ENCODE measurements at places on chromosomes 3 and 15.

DNA sequence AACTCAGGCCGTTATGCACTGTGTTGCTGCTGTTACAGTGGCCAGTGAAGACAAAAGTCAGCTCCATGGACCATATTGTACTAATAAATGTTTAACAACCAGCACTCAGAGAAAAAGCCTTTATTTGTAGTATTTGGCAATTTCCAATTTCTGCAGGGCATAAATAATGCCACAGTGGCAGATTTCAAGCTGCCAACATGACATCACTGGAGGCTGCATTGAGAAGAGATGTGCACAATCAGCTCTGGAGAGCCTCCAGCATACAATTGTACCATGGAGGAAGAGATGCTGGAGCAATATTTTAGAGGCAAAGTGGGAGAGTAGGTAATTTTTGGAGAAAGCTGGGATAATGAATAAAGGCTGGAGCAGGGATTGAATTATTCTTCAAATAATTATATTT is 9.7 kb upstream of the ALCAM start:
- DNase-seq: no peak

- no peak for DNase-seq
Observed at GRCh38 chr3:186826410-186826975, 16.0 kb upstream of the ADIPOQ start.

DNA sequence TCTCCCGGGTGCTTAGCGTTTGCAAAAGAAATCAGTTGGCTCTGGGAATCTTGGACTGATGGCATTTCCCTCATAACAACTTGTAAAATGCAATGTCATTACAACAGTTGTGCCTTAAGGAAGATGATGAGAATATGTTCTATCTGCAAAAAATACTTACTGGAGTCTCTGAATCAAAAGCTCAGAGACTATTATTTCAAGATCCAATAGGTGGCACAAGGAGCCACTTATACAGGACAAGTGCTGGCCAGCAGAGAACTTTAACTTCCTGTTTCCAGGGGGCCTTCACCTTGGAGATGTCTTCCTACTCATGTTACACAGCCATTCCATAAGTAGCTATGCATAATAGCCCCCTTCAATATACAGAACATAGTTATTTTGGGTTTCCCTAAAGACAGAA is 8.9 kb upstream of the RPS27L start:
- no peak for DNase-seq

DNA sequence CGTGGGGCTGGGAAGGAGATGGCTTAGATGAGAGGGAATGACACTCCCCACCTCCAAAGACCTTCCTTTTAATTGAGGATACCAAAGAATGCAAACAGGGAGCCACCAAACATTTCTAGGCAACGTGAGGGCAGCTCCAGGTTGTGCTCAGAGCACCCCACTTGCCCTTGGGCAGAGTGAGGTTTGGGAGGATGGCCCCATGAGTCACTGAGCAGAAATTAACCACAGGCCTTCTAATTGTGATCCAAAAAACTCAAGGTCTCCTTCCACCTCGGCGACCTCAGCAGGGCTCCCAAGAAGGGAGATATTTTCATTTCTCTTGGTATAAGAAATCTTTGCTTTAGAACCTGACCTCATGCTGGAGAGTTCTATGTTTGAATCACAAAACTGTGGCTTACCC is 305.0 kb upstream of the TPM1 start:
- no peak for DNase-seq

DNA sequence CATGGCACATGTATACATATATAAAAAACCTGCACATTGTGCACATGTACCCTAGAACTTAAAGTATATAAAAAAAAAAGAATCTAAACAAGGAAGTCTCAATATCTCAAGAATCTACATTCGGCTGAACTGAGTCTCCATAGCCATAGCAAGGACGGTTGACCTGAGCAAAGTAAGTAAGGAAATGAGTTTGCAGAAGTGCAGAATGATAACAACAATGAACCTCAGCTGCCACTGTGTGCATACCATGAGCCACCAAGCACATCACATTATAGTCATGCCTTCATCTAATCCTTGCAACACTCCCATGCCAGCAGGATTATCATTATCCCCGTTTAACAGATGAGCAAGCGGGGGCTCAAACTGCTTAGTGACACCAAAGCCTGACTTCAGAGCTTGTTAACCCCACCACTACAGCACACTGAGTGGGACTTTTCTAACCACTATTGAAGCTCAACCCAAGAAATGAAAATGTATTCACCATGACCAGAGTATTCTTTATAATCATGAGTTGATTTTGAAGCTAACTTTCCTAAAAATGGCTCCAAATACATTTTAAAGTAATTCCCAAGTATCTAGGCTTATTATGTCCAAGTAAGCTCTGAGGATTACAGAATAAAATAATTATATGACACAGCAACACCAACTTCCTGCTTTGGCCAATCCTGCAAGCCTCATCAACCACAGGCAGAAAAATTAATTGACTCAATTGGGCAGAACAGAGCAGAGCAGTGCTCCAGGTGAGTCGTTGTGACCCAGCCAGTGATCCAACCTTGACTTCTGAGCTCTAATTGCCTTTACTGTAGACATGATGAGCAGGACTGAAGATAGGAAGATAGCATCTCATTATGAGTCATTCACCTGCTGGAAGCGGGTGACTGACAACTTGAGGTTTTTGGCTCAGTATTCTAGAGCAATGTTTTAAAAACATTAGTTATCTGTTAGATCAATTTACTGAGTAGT is 47.3 kb upstream of the IL12A start:
- DNase-seq: peak; percentile 34

DNA sequence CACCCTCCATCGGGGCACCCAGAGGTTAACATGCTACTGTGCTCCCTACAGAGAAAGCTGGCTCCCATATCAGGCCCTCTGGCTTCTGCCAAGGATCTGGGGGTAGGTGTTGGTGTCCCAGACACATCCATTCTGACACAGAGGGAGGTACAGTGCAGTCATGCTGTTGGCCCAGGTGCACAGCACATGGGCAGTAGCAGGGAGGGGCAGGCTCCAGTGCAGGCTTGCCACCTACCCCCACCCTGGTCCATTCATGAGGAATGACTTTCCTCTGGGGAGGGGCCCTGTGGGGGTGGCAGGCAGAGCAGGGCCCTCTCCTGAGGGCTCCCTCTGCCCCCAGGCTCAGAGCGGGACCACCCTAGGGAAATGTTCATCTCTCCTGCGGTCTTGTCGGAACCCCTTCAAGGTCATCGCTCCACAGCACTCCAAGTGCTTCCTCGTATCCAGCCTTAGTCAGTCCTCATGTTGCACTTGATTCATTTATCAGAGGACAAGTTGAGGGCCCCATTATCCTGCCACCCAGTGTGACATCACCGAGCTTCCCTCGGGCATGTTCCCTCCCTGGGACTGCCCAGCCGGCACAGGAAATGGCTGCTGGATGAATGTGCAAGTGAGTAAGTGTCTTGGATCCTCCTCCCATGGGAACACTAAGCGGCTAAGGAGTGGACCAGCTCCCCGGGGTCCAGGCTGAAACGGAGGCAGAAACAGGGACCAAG is 10.0 kb downstream of the DUSP7 start:
- peak; percentile 100 for DNase-seq

DNA sequence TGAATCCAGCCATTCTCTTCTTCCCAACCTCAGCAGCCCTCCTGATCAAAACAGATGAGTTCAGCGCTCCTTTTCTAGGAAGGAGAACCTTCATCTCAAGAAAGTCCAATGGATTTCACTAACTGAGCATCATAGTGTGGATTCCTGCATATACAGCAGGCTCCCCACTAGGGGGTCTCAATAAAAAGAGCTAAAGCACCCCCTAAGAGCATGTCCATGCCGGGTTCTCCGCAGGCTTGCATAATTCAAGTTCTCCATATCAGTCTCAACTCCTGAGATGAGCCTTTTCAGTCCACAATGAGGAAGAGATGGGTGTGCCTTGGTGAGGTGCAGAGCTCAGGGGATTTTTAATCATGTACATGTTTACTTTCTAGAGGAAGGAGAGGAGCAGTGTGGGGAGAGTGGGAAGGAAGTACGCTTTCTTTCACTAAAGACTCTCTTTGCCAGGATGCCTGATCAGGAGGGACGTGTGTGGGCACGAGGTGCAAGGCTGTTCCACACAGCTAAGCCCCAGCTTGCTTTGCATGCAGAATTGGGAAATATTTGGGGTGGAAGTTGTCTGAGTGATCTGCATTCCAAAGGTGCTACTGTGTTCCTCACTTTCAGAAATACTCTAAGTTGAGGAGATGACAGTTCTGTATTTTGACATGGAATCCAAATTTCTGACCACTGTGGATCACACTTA is 563.5 kb downstream of the OCA2 start:
- no peak for DNase-seq

GRCh38 chr3:172524611-172525010 is 1.4 kb upstream of the TNFSF10 start:
- no peak for DNase-seq

DNA sequence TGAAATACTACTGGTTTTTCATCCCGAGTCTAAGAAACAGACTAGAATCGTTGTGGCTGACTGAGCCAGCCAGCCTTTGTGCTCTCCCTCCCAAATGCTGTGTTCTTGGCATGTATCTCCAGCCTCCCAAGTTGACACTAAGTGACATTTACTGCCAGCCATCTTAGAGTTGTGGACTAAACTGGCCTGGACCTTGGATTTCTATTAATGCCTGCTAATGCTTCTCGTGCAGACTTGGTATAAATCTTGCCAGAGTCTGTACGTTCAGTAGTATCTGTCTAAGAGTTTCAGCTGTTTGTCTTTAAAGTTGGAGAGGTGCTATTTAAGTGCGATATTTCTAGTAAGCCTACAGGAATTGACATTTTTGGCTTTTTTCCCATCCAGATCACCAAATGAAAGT is 166.6 kb upstream of the BHLHE40 start:
- DNase-seq: no peak

GRCh38 chr15:55990998-55991397 is 2.4 kb downstream of the NEDD4 start:
- DNase-seq: no peak

- DNase-seq: no peak
Observed at GRCh38 chr3:36876181-36876936, 68.5 kb downstream of the TRANK1 start.
